ENCODE measurements at places on chromosomes 5 and 9.
A peak's percentile ranks its signal among the peaks of the same experiment; 100 is the strongest.

- no peak for DNase-seq
Observed at GRCh38 chr5:1497795-1498622, 25.8 kb downstream of the LPCAT1 start.

- DNase-seq: no peak
Observed at GRCh38 chr9:99058964-99059921, 45.7 kb upstream of the TGFBR1 start.

- no peak for DNase-seq
Observed at GRCh38 chr9:88775559-88775958, 215.7 kb upstream of the S1PR3 start.

- no peak for DNase-seq
Observed at GRCh38 chr5:173554038-173554955, 62.2 kb downstream of the BOD1 start.

- DNase-seq: no peak
Observed at GRCh38 chr5:102713278-102713677, 41.8 kb upstream of the PAM start.

- DNase-seq: no peak
Observed at GRCh38 chr9:109450346-109450745, 47.8 kb downstream of the PTPN3 start.

DNA sequence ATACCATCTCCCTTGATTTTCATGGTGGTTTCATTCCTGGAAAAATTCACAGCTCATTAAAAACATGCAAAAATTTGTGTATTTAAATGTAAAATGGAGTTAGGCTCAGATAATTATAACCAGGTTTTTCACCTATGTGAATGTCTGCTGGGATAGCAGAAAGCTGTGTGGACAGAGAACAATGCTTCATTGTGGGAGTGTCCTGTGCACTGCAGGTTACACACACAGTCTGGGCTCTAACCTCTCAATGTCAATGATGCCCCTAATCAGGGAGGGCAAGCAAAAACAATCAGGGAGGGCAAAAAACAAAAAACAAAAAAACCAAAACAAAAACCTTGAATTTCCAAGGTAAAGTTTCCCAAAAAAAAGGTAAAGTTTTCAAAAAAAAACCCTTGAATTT lies 158.9 kb upstream of the KLF9 start:
- DNase-seq: no peak

- peak; percentile 65 for DNase-seq
Observed at GRCh38 chr5:68962757-68963484, 130.9 kb upstream of the SLC30A5 start.

DNA sequence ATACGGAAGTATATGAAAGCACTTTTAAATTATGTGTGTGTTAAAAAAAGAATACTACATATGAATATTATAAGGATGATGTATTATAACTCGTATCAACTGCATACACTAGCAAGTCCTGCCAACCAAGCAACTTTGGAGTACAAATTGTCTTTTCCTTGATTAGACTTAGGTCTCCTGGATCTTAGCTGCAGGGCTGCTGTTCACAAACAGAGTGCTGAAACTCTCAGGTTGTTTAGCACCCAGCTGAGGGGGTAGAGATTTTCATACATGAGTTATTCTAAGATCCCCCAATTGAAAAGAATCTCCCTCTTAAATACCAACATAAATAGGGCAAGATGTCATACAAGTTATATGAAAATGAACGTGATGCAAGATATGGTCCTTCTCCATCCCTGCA lies 149.8 kb upstream of the TNC start:
- DNase-seq: no peak

GRCh38 chr5:151270599-151270998 lies 17.6 kb downstream of the GM2A start:
- no peak for DNase-seq

DNA sequence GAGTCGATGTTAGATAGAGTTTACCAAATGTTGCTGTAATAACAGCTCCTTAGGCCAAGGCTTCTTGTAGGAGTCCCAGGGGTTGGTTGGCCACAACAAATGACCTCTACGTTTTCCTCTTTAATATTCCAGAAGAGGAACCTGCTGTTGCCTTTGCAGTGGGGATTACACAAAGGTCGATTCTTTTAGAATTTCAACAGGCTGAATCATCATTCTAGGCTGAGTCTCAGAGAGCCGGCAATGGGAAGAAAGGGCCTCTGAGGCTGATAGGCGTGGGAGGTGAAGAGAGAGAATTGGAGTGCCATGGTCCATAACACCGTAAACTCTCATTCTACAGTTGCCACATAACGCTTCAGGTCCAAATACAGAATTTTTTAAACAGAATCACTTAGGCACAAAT lies 405.9 kb upstream of the DAP start:
- no peak for DNase-seq

- DNase-seq: no peak
Observed at GRCh38 chr9:87324613-87325194, 173.0 kb upstream of the DAPK1 start.

- no peak for DNase-seq
Observed at GRCh38 chr5:16554110-16554509, 62.7 kb downstream of the RETREG1 start.

- DNase-seq: no peak
Observed at GRCh38 chr9:111516061-111516465, 8.9 kb upstream of the ZNF483 start.

GRCh38 chr5:143793249-143793648 lies 18.7 kb upstream of the HMHB1 start:
- no peak for DNase-seq

GRCh38 chr5:14008819-14009311 lies 64.4 kb upstream of the DNAH5 start:
- DNase-seq: peak; percentile 14

GRCh38 chr9:23819403-23819802 lies 6.6 kb downstream of the ELAVL2 start:
- DNase-seq: no peak

DNA sequence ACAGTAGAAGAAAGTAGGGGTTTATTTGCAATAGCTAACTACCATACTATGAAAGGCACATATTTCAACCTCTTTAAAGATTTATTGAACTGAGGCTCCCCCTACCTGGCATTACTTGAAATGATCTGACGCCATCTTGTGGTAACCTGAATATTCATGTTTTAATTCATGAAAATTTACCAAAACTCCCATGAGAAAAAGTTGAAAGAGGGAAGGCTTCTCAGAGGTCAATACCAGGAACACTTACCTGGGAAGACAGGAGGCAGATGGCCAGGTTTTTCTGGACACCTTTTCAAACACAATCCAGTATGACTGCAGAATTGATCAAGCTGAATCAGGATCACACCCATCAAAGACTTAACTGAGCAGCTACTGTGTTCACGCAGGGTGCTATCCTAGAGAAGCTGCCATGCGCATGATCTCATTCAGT lies 9.4 kb downstream of the PRELID2 start:
- DNase-seq: peak; percentile 8

GRCh38 chr5:137440795-137441194 lies 58.3 kb downstream of the SPOCK1 start:
- DNase-seq: no peak

- no peak for DNase-seq
Observed at GRCh38 chr5:179873588-179874110, 15.0 kb upstream of the MRNIP start.

- DNase-seq: no peak
Observed at GRCh38 chr5:112883192-112883591, 22.1 kb downstream of the SRP19 start.

GRCh38 chr5:135040034-135040332 lies 6.0 kb upstream of the PITX1 start:
- DNase-seq: no peak

DNA sequence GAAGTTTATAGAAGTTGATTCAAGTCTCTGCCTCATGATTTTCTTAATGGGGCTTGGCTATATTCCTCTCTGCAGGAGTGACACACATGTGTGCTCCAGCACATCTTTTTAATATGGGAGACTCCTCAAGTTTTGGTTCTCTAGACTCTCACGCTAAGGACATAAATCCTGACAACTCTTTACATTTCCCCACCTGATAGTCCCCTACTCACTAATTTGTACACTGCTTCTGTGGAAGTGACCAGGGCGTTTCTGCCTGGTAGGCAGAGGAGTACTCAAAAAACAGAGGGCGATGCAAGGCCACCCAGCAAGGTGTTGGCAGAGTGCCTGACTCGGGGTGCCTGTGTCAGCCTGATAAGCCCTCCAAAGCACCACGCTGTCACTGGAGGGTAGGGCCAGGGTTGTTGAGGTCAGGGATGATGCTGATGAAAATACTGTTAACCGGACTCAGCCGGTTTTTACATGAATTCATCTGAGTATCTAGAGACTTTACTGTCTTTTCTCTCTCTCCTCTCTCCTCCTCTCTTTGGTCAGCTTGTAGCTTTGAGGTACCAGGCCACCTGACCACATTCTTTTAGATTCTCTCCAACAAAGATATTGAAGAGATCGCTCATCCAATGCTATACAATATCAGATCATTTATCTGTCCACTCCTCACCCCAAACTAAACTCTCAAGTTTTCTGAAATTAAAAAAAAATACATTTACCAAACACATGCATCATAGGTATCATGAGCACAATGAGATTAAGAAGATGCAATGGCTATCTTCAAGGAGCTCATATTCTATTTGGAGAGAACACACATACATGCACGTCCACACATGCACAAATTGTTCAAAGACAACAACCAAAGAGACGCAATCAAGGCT lies 205.2 kb downstream of the PIK3R1 start:
- DNase-seq: no peak

DNA sequence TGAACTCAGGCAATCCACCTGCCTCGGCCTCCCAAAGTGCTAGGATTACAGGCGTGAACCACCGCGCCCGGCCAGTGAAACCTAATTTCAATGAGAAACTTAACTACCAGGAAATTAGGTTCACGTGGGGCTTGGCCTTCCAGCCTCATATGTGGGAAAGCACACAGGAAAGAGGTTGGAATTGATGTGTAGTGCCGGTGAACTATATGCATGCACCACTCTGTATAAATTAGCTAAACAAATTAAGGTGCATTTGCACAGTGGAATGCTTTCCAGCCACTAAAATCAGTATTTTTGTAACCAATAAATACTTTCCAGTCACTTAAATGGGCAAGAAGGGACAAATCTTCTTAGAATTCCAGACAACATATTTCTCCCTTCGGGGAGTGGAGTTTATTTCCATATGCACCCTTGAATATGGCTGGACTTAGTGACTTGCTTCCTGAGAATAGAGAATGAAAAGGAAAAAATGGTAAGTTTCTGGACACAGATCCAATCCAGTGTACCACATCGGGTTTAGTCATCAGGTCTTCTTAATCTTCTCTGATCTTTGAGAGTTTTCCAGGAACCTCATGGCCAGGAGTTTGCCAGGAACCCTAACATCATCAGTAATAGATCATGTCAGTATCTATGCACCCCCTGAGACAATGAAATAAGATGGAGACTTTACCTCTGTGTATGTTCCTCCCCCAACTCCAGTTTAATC lies 24.9 kb downstream of the ATOX1 start:
- DNase-seq: no peak

DNA sequence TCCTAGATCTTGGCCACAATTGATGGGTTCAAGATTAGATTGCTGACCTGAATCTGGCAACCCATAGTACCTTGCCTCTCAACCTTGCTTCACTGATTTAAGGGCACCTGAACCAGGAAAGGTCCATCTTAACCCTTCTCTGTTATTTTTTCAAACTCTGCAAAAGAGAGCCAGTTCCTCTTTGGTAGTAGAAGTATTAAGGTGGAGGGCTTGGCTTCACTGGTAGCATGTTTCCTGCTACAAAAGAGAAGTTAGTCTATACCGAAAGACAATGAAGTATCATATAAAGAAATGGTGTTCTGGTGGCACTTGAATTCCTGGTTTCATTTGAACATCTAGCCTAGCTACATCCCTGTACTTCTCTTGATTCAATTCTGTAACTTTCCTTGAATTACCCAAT lies 8.5 kb downstream of the ALG2 start:
- no peak for DNase-seq

GRCh38 chr9:77598991-77599390 lies 49.1 kb downstream of the GNA14 start:
- DNase-seq: no peak

- no peak for DNase-seq
Observed at GRCh38 chr5:74643111-74643562, 2.6 kb upstream of the ENC1 start.

DNA sequence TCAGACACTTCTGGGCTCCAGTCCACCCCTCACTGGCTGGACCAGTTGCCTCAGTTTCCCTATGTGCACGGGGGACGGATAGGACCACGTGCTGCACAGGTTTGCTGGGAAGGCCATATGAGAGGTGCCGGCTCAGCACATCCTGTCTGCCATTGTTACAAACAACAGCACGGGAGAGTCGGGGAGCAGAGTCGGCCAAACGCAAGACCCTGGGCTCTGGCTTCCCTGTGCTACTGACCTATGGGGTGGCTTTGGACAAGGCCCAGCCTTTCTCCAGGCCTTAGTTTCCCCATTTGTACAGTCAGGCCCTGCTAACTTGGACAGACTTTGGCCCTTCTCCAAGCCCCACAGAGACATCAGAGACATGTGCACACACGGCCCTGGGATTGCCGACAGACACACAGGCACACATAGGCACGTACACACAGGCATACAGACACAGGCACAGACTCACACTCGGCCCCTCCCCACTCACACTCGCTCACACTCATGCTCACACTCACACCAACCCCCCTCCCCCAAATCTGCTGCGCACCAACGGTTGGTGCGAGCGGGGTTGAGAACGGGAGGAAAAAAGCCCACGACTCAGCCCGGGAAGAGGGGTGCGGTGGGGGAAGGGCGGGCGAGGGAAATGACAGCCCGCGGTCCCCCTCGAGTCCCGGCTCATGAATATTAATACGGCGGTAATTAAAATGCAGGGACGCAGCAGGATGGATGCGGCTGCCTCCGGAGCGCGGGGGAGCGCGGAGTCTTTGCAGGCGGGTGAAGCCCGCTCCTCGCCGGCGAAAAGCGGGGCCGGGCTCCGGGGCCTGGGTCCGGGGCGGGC lies 133.0 kb downstream of the C9orf50 start:
- DNase-seq: no peak

- DNase-seq: no peak
Observed at GRCh38 chr5:17094830-17095229, 122.6 kb upstream of the BASP1 start.

GRCh38 chr9:89635816-89636215 lies 31.0 kb downstream of the GADD45G start:
- no peak for DNase-seq

- DNase-seq: no peak
Observed at GRCh38 chr5:71860048-71860447, 141.0 kb downstream of the CARTPT start.

- DNase-seq: no peak
Observed at GRCh38 chr9:33159777-33160127, 7.4 kb downstream of the B4GALT1 start.

- DNase-seq: peak; percentile 52
Observed at GRCh38 chr5:172005708-172006320, 624 bp downstream of the FBXW11 start.

- no peak for DNase-seq
Observed at GRCh38 chr5:38413696-38414095, 142.8 kb downstream of the LIFR start.
